ENCODE measurements at places on chromosomes 6 and 20.
A peak's percentile ranks its signal among the peaks of the same experiment; 100 is the strongest.

DNA sequence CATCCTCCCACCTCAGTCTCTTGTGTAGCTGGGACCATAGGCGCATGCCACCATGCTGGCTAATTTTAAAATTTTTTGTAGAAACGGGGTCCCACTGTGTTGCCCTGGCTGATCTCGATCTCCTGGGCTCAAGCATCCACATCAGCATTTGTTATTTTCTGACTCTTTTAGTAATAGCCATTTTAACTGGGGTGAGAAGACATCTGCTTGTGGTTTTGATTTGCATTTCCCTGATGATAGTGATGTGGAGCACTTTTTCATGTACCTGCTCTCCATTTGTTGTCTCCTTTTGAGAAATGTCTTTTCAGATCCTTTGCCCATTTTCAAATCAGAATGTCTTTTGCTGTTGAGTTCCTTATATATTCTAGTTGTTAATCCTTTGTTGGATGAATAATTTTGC lies 22.2 kb upstream of the TULP4 start:
- no peak for DNase-seq

- DNase-seq = no peak
Measured at GRCh38 chr20:38252292-38253288, 7.9 kb downstream of the KIAA1755 start.

DNA sequence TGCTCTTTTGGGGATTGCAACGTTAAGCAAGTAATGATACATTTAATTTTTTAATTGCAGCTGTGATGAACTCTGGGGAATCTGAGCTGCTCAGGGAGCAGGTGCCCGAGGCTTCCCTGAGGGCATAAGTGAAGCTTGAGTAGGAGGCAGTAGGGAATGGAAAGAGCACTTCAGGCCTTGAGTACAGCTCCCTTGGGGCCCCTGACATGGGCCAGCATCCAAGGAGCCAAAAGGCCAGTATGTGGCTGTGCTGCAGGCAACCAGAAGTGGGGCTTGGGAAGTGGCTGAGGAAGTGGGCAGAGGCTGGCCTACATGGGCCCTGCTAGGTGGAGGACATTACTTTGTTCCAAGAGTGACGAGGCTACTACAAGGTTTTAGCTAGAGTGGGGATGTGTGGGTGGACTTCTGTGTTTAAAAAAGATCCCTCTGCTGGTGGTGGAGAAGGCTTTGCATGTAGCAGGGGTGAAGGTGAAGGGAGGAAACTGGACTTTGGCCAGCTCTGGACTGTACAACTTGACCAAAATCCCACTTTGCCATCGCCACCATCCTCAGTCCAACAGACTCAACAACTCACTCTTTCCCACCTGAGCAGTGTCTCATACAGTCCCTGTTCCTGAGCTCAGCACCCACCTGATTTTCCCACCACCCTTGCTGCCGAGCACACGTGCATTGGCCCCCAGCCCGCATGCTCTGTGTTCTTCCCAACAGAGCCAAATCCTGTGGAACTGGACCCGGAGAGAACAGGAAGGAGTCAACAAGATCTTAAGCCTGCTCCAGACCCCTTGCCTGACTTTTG lies 10.9 kb upstream of the ZNF831 start:
- no peak for DNase-seq

DNA sequence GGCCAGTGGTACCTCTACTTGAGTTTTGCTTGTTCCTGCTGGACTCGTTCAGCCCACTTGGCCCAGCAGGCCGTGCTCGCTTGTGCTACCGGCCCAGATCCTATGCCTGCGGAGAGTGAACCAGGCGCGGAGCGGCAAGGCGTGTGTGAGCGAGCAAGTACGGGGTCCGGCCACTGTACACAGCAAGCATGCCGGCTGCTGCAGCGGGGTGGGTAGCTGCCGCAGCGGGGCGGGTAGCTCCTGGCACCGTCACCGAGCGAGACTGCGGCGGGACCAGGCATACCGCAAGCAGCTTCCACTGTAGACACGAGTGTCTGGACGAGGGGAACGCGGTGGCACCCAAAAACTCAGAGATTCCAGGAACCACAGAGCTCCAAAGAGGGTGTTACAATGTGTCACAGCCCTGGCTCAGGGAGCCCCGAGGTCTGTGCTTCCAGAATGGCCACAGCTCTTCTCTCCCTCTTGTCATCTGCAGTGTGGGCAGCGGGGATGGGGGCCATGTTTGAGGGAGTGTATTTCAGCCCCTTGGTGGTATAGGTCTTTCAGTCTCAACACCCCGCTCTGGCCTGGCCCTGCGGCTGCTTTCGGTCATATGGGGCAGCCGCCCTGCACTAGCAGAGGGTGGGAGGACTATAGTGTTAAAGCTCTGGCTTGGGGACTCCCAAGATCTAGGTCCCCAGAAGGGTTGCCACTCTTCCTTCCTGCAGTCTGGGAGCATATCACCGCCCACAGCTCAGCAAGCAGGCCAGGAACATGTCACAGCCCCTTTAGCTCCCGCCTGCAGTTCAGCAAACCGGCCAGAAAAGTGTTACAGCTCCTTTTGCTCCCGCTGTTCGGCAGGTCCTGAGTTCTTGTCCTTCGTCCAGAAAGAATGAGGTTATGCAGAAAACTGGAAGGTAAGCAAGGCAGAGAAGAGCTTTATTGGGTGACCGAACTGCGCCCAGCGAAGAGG lies 6.1 kb upstream of the RWDD1 start:
- DNase-seq = no peak

GRCh38 chr6:103268335-103268734 lies 1591.4 kb downstream of the HACE1 start:
- no peak for DNase-seq

DNA sequence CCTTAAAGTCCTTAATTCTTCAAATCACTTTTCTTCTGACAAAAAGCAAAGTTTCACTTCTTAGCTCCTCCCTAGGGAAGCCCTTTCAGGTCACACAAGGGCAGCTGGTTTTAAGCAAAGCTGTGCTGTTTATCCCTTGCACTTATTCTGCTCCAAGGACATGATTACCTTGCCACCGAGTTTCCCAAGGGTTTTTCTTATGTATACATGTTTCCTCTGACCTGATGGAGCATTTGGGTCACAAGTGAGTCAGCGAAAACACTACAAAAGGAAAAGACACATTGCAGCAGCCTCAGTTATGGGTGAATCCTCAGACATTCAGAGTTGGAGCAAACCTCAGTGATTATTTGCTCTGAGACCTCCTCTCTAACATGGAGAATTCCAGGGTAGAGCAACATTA lies 26.6 kb upstream of the ILRUN start:
- DNase-seq = no peak

- DNase-seq = no peak
Measured at GRCh38 chr6:79196912-79197311, 37.6 kb downstream of the HMGN3 start.

- no peak for DNase-seq
Measured at GRCh38 chr20:57198132-57199072, 68.0 kb downstream of the BMP7 start.

- no peak for DNase-seq
Measured at GRCh38 chr6:165306955-165307354, 2.5 kb downstream of the C6orf118 start.

DNA sequence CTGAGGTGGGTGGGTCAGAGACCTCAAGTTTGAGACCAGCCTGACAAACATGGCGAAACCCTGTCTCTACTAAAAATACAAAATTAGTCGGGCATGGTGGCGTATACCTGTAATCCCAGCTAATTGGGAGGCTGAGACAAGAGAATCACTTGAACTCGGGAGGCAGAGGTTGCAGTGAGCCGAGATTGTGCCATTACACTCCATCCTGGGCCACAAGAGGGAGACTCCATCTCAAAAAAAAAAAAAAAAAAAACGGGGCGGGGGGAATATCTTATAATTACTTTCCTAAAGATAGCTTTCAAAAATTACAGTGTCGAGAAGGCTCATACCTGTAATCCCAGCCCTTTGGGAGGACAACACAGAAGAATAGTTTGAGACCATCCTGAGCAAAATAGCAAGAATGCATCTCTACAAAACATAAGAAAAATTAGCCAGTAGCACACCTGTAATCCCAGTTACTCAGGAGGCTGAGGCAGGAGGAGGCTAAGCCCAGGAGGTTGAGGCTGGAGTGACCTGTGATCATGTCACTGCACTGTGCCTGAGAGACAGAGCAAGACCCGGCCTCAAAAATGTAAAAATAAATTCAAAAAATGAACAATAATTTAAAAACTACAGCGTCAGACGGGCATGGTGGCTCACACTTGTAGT lies 25.8 kb downstream of the CBFA2T2 start:
- DNase-seq = no peak

GRCh38 chr6:154367336-154367735 lies 10.7 kb upstream of the IPCEF1 start:
- DNase-seq = no peak

DNA sequence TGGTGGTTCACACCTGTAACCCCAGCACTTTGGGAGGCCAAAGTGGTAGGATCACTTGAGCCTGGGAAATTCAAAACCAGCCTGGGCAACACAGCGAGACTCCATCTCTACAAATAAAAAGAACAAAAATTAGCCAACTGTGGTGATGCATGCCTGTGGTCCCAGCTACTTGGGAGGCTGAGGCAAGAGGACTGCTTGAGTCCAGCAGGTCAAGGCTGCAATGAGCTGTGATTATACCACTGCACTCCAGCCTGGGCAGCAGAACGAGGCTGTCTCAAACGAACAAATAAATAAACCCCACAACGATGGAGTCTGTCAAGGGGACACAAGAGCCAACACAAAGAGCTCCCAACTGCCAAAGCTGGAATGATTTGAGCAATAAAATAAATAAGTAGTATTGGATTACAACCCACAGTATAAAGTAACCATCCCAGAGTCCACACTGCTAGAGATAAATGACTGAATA lies 13.5 kb downstream of the ZMYND8 start:
- no peak for DNase-seq

DNA sequence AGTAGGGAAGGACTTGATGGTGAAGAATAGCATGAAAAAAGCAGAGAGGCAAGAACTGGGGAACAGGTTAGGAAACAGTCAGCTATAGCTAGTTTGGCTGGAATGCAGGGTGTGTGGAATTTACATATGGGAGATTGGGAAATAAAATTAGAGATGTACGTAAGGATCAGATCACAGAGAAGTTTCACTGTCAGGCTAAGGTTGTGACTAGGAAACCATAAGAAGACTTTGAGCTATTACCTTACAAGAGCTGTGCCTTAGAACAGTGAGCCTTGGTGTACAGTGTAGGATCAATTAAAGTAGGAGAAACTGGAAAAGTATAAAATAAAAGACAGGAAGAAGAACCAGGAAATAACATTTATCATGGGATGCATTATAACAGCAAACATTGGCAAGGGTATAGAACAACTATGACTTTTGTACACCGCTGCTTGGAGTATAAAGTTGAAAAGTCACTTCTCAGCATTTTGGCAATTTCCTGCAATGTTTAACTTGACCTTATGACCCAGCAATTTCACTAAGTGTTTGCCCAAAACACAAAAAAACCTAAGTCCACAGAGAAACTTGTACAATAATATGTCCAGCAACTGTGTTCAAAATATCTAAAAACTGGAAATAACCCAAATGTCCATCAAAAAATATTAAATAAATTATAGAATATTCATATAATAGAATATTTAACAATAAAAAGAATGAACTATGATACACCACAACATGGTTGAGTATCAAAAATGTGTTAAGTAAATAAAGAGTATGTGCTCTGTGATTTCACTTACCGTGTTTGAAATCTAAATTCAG lies 31.2 kb upstream of the SPTLC3 start:
- DNase-seq = no peak

GRCh38 chr6:85673198-85674139 lies 30.8 kb upstream of the SYNCRIP start:
- no peak for DNase-seq

- DNase-seq = no peak
Measured at GRCh38 chr6:136889271-136890193, 32.6 kb upstream of the SLC35D3 start.

DNA sequence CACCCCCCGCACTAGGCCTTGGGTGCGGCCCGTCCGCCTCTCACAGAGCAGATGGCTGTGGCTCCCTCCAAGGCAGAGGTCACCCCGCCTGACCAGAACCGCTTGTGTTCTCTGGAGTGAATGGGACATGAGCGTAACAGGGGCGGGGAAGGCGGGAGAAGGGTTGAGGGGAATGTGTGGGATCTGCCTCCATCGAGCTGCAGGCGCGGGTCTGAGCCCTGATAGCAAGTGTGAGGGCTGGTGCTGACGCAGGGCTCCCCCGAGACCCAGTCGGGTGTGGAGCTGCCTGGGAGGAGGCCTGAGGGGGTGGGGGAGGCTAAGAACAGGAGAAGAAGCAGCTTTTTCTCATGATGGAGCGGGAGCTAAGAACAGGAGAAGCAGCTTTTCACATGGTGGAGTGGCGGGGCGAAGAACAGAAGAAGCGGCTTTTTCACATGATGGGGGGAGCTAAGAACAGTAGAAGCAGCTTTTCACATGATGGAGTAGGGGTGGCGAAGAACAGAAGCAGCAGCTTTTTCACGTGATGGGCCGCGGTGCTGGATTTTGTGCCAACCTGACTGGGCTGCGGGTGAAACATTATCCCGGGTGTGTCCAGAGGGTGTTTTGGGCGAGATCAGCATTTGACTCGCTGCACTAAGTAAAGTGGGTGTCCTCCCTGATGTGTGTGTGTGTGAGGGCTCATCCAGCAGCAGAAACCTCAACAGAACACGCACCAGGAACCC lies 169.3 kb downstream of the TTLL2 start:
- DNase-seq = no peak

DNA sequence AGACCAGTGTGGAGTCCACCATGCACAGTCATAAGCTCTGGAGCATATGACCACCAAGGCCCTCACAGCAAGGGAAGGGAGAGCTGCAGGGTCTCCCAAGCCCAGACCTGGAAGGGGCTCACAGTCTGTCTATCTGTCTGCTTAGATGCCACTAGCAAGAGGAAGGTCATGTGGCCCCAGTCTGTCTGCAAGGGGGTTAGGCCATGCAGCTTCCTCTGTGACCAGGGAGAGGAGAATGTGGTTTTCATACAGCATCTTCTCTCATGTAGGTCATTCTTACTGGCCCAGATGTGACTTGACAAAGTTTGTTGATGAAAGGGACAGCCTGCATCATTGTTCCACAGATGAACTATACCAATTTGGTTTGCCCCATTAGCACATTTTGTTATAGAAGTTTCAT lies 260.8 kb downstream of the FARS2 start:
- DNase-seq = no peak

GRCh38 chr6:143419526-143419925 lies 31.0 kb downstream of the ADAT2 start:
- DNase-seq = no peak

DNA sequence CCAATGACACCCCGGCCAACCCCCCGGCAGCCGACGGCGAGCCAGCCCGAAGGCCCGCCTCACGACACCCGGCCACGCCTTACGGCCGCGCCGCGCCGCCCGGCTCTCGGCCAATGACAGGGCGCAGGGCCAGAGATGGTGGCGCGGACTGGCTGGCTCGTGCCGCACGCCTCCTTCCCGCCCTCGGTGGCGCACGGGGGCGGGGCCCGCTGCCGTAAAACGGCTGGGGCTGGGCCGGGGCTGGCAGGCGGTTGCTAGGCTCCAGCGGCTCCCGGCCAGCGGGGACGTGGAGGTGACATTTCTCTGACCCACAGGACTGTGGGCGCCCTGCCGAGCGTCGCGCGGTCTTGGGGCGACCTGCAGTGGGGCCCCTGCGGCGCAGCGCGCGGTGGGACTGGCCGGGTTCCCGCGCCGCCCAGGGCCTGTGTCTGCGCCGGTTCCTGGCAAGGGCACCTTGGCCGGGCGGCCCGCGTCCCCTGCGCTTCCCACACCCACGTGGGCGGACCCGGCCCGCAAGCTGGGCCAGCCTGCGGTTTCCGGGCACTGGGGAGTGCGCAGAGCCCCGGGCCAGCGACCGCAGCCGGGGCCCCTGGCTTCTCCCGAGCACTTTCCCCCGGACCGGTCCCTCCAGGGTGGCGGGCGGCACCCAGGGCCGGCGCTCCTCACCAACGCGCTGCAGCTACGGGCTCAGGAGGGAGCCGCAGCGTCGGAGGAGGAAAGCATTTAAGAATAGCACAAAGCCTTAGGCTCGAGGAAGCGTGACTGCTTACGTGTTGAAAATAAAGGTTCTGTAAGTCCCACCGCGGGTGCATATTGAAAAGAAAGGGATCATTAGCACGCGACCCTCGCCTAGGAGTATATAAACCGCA lies at the start of gene MPC1:
TSS of gene MPC1 (minus strand) at position 8 of the 869 bp plus-strand sequence. CDS start 64 bp downstream, outside the sequence.
- DNase-seq = peak; percentile 89
